Left renal pelvis (tissue), 4 donors: ENCODE measurements at places on chromosomes 12 and 14. TPM values are rescaled to one million over a fixed set of nuclear protein-coding genes. Genes with fewer than 3 reads are reported as not detected.
A peak's percentile ranks its signal among the peaks of the same experiment; 100 is the strongest.

- no peak for DNase-seq
Observed at GRCh38 chr12:113381220-113381619, 22.5 kb downstream of the SDS start.

DNA sequence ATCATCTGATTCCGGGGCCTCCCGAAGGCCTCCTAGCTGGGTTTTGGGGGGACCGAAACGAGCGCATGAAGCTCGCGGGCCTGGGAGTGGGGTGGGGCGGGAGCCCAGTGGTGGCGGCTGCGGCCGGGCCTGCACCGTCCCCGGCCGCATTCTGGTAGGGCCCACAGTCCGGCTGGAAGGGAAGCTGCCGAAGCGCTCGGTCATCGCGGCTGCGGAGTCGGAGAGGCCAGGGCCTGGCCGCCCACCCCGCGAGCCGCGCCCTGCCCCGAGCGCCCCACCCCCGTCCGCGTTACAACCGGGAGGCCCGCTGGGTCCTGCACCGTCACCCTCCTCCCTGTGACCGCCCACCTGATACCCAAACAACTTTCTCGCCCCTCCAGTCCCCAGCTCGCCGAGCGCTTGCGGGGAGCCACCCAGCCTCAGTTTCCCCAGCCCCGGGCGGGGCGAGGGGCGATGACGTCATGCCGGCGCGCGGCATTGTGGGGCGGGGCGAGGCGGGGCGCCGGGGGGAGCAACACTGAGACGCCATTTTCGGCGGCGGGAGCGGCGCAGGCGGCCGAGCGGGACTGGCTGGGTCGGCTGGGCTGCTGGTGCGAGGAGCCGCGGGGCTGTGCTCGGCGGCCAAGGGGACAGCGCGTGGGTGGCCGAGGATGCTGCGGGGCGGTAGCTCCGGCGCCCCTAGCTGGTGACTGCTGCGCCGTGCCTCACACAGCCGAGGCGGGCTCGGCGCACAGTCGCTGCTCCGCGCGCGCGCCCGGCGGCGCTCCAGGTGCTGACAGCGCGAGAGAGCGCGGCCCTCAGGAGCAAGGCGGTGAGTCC is at the start of gene KLC1:
Gene KLC1 (plus strand): TSS at position 528 of the 819 bp plus-strand sequence. CDS start 25,354 bp downstream, outside the sequence.
- no peak for DNase-seq

- no peak for DNase-seq
Observed at GRCh38 chr12:64931321-64931720, 106.9 kb downstream of the TBC1D30 start.

GRCh38 chr14:63155511-63156185 is 48.6 kb upstream of the RHOJ start:
- no peak for DNase-seq

GRCh38 chr12:111597831-111598636 is 1.1 kb downstream of the ATXN2 start:
- peak; percentile 40 for DNase-seq

DNA sequence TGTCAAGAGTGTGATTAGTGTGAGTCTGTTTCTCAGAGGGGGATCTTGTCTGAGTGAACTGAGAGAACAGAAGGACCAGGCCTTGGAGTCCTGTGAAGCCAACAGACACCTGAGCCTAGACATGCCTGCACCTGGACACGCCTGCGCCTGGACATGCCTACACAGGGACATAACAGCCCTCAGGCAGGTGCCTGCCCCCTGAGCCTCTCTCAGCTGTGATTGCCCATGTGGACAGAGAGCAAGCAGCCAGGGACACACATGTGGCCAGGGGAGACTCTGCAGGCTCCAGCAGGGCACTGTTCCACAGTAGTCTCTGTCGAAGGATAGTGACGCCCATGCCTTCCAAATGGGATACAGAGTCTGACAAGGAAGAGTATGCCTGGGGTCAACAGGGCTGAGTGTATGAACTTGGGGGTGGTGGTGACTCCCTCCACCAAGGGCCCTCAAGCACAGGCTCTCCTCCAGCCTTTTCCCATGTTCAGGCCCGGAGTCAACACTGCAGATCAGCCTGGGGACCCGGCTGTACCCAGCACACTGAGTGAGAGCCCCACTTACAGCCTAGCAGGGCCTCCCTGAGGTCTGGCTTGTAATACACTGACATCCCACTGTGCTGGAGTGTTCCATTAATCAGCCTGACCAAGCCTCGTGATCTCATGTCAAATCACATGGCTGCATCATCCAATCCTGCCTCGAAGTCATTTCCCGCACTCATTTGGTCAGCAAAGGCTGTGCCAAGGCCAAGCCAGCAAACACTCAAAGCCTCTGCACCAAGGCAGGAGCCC is 173.0 kb downstream of the CALM1 start:
- no peak for DNase-seq

The LRTM2 gene
- 0.22 TPM for polyA plus RNA-seq
